ENCODE measurements at places on chromosomes 11 and 22.

GRCh38 chr11:125978778-125979407 lies 33.0 kb downstream of the VSIG10L2 start:
- DNase-seq = no peak

- DNase-seq = no peak
Observed at GRCh38 chr22:25749420-25750169, 7.6 kb downstream of the MYO18B start.

GRCh38 chr11:90818196-90818745 lies 595.4 kb upstream of the CHORDC1 start:
- DNase-seq = no peak

GRCh38 chr11:7830740-7831139 lies 34.0 kb upstream of the OR5P2 start:
- DNase-seq = no peak

DNA sequence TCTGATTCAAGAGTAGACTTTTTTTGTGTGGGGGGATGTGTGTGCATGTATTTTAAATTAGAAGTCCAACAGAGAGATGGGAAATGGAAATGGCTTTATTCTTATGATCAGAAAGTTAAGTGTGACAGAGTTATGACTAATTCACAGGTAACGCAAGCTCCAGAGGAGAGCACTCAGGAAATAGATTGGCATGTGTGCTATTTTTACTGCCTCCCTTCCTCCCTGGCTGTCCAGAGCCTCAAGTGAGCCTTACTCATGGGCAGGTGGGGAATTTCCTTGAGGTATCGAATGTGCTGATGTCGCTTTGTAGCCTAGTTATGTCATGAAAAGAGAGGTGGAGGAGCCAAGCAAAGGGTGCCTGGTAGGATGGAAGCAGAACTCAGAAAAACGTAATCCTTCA lies 70.3 kb upstream of the BDNF start:
- no peak for DNase-seq

GRCh38 chr11:96741068-96741467 lies 351.3 kb downstream of the JRKL start:
- DNase-seq = no peak

GRCh38 chr11:118295815-118296454 lies 8.6 kb upstream of the CD3E start:
- DNase-seq = no peak

GRCh38 chr11:69436041-69436982 lies 45.2 kb upstream of the LINC01488 start:
- no peak for DNase-seq

DNA sequence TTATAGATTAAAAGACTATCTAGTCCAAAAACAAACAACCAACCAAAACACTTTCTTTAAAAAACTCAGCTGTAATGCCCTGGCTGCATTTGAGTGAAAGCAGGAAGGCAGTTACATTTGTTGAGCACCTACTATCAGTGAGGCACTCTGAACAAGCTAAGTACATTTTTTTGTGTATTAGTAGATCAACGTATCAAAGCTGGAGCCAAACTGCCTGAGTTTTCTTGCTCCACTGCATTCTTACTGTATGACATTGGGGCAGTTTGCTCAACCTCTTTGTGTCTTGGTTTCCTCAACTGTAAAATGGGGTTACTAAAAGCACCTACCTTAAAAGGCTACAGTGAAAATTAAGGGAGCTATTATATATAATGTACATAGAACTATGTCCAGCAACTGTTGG lies 22.0 kb downstream of the COA4 start:
- no peak for DNase-seq

DNA sequence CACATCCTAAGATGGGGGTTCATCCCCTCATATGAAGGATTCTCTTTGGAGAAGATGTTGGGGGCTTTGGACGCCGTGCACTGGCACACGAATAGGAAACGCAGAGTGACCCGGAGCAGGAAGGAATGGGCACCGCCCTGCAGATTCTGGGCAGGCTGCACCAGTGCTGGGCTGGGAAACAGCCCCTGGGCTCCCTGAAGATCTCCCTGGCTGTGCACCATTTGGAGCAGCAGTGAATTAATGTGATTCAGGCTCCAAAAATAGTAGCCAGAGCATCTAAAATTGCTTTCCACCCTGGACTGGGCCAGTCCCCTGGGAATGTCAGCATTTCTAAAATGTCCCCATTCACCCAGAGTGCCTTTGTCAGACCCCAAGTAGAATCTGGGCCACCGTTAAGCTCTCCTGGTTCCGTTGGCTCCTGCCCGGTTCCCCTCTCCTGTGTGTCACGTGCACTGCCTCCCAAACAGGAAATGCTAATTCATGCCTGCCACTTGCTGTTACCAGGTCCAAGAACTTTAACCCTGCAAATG lies 18.6 kb downstream of the IRAG1 start:
- no peak for DNase-seq

- no peak for DNase-seq
Observed at GRCh38 chr22:30867746-30868662, 100.6 kb downstream of the MORC2 start.

DNA sequence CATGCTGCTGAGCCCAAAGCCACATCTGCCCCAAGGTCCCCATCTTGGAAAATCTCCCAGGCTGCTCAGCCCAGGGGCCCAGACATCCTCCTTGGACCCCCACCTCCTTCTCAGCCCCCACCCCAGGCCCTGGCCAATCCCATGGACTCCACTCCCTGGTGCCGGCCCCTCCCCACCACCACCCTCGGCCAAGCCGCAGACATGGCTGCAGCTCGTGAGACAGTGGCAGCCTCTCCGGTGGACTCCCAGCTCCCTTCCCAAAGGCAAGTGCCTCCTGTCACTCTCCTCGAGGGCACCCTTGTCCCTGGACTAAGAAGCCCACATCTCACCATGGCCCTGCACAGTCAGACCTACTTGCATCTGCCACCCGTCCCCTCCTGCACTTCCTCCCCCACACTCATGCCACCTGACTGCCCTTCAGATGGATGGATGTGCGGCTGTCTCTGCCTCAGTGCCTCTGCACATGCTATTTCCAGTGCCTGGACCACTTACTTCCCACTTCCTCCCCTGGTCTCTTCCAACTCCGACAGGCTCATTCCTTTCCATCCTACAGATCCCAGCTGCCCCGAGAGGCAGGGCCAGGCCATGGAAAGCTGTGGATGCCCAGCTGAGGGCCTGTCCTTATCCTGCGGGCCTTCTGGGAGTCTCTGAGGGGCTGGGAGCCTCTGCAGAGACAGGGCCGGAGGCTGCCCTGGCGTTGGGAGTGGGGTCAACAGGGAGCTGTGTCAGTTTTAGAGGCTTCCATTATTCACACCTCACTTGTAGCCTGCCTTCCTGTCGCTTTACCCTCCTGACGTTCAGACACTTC lies 25.5 kb upstream of the RFPL3 start:
- DNase-seq = no peak

- no peak for DNase-seq
Observed at GRCh38 chr22:31738566-31738965, 11.4 kb downstream of the PRR14L start.

DNA sequence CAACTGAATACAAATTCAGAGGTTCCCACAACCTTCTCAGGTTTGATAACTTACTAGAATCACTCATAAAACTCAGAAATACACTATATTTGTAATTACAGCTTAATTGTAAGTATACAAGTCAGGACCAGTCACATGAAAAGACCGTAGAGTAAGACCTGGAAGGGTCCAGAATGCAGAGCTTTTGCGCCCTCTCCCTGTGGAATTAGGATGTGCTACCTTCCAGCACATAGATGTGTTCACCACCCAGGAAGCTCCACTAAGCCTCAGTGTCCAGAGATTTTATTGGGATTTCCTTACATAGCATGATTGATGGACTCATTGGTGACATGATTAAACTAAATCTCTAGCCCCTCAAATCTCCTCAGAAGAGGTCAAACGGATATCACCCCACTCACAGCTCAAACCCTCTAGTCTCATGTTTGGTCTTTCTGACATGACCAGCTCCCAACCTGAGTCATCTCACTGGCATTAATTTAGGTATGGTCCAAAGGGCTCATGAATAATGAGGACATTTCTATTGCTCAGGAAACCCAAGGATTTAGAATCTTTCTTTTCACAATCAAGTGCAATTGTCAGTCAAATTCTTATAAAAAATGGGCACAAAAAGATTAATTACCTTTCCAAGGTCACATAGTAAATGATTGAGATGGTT lies 77.2 kb upstream of the UBASH3B start:
- DNase-seq = no peak

DNA sequence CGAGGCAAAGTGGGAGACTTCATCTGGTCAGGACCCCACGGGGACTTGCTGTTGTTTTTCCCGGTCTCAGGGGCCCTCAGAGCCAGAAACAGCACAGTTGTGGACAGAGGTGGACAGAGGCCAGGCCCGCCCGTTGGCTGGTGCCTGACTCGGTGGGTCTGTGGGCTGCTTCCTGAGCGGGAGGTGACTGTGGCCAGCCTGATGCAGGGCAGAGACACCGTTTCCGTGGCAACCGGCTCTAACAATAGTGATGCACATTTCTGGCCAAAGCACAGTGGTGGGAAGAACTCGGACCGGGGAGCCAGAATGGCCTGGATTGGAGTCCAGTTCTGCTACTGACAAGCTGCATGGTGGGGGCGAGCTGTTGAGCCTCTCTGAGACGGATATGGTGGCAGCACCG lies 58.7 kb upstream of the ATXN10 start:
- DNase-seq = no peak

DNA sequence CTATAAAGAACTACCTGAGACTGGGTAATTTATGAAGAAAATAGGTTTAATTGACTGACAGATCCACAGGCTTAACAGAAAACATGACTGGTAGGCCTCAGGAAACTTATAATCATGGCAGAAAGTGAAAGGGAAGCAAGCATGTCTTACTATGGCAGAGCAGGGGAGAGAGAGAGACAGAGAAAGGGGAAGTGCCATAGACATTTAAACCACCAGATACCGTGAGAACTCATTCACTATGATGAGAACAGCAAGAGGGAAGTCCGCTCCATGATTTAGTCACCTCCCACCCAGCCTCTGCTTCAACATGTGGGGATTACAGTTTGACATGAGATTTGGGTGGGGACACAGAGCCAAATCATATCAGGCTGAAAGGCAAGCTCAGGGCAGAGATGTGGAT lies 327.1 kb upstream of the DDI1 start:
- no peak for DNase-seq

All from endothelial cell (in vitro differentiated cells).